Stimulated activated CD4-positive, alpha-beta T cell treated with anti-CD3 and anti-CD28 coated beads, Interleukin-1b, Interleukin-23, amount 100 ng/mL, for 24 hours (primary cell): ENCODE measurements at places on chromosomes 1 and 21.

GRCh38 chr1:65812065-65812464 is 19.4 kb downstream of the PDE4B start:
- peak; percentile 16 for DNase-seq

- DNase-seq, result no peak
Observed at GRCh38 chr1:3170561-3171453, 101.8 kb downstream of the PRDM16 start.

GRCh38 chr1:184429335-184429734 is 42.5 kb downstream of the C1orf21 start:
- no peak for DNase-seq

- DNase-seq, result peak; percentile 97
Observed at GRCh38 chr1:10032590-10033358, at the start of gene UBE4B. Gene UBE4B (plus strand): TSS chr1:10032958. CDS start chr1:10033671, 713 bp downstream.

GRCh38 chr1:60173006-60173405 is 99.4 kb upstream of the C1orf87 start:
- DNase-seq, result no peak
